ENCODE measurements at places on chromosomes 13 and 19.

DNA sequence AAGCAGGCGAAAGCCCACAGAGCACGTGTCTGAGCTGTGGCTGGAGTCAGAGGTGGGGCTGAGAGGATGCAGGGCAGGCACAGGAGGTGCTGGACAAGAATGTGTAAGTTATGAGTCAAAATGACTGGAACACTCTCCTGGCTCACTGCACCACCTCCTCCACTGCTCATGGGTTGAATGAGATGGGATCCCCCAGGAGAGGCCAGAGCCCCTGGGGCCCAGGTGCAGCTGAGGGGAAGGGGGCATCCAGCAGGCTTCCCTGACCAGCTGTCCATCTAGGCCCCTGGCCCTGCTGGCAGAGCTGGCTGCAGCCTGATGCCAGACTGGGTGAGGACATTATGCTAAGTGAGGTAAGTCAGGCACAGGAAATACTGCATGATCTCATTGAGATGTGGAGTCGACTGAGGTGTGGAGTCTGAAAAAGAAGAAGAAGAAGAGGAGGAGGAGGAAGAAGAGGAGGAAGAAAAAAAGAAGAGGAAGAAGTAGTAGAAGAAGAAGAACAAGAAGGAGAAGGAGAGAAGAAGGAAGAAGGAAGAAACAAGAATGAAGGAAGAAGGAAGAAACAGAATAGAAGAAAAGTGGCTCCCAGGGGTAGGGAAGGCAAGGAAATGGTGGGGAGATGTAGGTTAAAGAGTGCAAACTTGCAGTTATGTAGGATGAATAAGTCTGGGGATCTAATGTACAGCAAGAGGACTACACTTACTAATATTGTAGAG is 747.4 kb downstream of the UQCRFS1 start:
- H3K27ac ChIP-seq = no peak overlapping the region
- H3K4me3 ChIP-seq = no peak overlapping the region
- H3K27me3 ChIP-seq = no peaks in the 10 kb centered on the region

- H3K27ac ChIP-seq = no peak overlapping the region
- no peaks in the 10 kb centered on the region for H3K4me1 ChIP-seq
- no peaks in the 10 kb centered on the region for H3K36me3 ChIP-seq
Measured at GRCh38 chr13:30329009-30329585, 21.7 kb upstream of the KATNAL1 start.

DNA sequence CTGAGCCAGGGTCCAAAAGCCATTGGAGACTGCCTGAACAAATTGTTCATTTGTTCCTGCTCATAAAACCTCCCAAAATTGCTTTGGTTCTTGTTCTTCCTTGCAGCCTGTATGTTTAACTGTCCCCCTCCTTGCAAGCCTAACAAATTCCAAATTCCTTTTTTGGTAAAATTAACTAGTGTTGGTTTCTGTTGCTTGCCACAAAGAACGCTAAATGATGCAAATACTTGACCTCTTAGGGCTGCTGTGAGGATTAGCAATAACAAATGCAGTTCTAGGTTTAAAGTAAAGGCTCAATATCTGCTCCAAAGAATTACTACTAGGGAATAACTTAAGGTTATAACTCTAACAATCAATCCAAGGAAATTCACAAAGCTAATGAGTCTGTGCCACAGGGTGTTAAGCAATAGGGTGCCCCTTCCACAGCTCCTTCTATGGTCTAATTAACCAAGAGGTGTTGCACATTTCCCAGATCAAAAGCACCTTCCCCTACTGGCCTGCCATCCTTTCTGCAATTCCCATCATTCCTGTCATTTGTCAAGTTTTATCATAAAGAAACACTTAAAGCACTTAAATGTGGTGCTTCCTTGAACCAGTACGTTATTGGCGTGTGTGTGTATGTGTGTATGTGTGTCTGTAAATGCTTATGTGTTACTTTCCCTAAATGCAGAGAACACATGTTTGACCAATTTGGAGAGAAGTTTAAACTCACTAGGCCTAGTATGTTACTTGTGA is 110.2 kb downstream of the RAP2A start:
- H3K4me3 ChIP-seq = no peak overlapping the region
- H3K27ac ChIP-seq = no peak overlapping the region
- H3K36me3 ChIP-seq = no peaks in the 10 kb centered on the region
- H3K27me3 ChIP-seq = no peaks in the 10 kb centered on the region
- H3K4me1 ChIP-seq = no peaks in the 10 kb centered on the region

- DNase-seq = no peak
- H3K4me3 ChIP-seq = no peak overlapping the region
- no peaks in the 10 kb centered on the region for H3K36me3 ChIP-seq
- H3K4me1 ChIP-seq = no peaks in the 10 kb centered on the region
Measured at GRCh38 chr13:100512422-100512821, 76.2 kb downstream of the GGACT start.

GRCh38 chr13:68719815-68720214 is 1387.8 kb upstream of the ATXN8OS start:
- no peak overlapping the region for H3K4me3 ChIP-seq
- no peaks in the 10 kb centered on the region for H3K4me1 ChIP-seq
- H3K36me3 ChIP-seq = no peaks in the 10 kb centered on the region
- no peak overlapping the region for H3K27ac ChIP-seq
- DNase-seq = no peak
- H3K27me3 ChIP-seq = no peaks in the 10 kb centered on the region

DNA sequence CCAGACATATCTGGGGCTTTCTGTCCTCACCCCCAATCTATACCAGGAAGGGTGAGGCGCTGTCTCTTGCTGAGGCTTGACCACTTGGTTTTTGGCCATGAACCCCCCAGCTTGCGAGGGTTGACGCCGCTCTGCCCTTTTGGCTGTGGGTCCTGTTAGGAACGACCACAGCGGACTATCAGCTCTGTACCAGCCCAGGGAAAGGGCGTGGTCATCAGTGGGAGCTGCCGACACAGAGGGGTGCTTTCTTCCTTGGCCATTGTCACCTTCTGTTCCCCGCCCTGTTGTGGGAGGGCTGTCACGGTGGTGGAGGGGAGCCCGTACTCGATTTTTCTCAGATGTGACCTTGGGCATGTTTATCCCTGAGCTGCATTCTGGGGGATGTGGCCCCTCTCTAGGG is 5.7 kb downstream of the DCAF15 start:
- peaks cover 83% of the 10 kb centered on the region for H3K36me3 ChIP-seq
- no peaks in the 10 kb centered on the region for H3K27me3 ChIP-seq
- H3K4me1 ChIP-seq = peaks cover 10% of the 10 kb centered on the region
- no peak overlapping the region for H3K27ac ChIP-seq

DNA sequence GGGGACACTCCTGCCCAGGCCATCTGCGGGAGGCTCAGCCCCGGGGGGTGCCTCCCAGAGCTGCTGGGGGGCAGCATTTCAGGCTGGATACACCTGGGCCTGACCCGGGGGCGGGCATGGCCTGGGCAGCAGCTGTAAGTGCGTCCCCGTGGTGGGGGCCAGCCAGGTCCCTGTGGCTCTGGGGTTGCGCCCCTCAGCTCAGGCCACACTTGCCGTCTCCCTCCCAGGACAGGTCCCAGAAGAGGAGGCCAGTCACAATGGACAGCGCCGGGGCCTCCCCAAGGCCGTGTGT is 11.6 kb downstream of the CBARP start:
- no peak overlapping the region for H3K27ac ChIP-seq
- H3K4me3 ChIP-seq = no peak overlapping the region
- H3K4me1 ChIP-seq = no peaks in the 10 kb centered on the region
- H3K27me3 ChIP-seq = no peaks in the 10 kb centered on the region

DNA sequence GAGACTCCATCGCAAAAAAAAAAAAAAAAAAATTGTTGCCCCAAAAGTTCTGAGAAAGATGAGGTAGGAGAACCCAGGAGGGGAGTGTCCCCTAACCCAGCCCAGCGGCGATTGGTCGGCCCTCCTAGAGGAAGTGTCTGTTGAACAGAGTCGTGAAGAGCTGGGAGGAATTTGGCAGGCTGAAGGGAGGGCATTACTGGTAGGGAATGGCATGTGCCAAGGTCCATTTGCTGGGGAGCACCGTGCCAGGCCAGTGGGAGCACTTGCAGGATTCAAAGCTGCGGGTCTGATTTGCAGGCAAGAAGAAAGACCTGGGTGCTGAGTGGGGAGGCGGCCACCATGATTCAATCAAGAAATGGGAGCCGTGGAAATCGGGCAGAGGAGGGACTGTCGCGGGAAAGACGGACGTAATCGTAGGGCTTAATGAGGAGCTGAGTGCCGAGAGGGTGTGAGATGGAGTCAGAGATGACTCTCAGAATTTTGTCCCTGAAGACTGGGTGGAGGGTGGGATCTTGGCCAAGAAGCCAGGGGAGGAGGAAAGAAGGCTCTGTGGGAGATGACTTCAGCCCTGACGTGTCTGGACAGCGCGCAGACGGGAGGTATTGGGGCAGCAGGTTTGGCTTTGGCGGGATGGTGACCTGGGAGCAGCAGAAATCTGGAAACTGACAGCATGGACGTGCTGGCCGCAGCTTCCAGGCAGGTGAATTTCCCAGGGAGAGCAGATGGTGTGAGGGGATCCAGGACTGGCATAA is 15.4 kb downstream of the CERS4 start:
- no peak overlapping the region for H3K27ac ChIP-seq
- H3K4me1 ChIP-seq = no peaks in the 10 kb centered on the region
- H3K27me3 ChIP-seq = no peaks in the 10 kb centered on the region
- H3K36me3 ChIP-seq = no peaks in the 10 kb centered on the region
- no peak for DNase-seq

GRCh38 chr13:23639674-23640073 is 69.5 kb downstream of the TNFRSF19 start:
- H3K27me3 ChIP-seq = no peaks in the 10 kb centered on the region
- H3K4me3 ChIP-seq = no peak overlapping the region
- H3K27ac ChIP-seq = no peak overlapping the region
- H3K4me1 ChIP-seq = no peaks in the 10 kb centered on the region
- H3K36me3 ChIP-seq = no peaks in the 10 kb centered on the region

DNA sequence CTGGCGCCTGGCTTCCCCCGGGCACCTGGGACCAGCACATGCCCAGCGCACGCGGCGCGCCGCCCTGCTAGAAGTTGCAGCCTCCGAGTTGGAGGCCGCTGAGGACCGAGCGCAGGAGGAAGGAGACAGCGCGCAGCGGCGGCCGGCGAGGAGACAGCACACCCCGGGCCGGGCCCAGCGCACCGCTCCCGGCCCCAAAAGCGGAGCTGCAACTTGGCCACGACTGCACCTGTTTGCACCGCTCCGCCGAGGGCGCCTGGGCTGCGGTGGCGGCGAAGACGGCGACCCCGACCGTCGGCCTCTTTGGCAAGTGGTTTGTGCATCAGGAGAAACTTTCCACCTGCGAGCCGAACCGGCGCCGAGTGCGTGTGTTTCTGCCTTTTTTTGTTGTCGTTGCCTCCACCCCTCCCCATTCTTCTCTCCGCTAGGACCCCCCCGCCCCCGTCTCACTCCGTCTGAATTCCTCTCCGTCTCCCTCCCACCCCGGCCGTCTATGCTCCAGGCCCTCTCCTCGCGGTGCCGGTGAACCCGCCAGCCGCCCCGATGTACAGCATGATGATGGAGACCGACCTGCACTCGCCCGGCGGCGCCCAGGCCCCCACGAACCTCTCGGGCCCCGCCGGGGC is at the start of gene SOX1:
Gene SOX1 (plus strand): TSS at position 34 of the 626 bp plus-strand sequence. CDS start 510 bp downstream, at position 544.
- no peaks in the 10 kb centered on the region for H3K36me3 ChIP-seq
- H3K4me3 ChIP-seq = peak within 1 kb of the TSS; percentile 37
- H3K27me3 ChIP-seq = peaks cover 31% of the 10 kb centered on the region
- DNase-seq = no peak

GRCh38 chr13:74073274-74073673 is 60.9 kb downstream of the KLF12 start:
- peaks cover 38% of the 10 kb centered on the region for H3K4me1 ChIP-seq
- H3K27ac ChIP-seq = no peak overlapping the region
- DNase-seq = no peak
- H3K4me3 ChIP-seq = no peak overlapping the region
- no peaks in the 10 kb centered on the region for H3K36me3 ChIP-seq

Data from naive thymus-derived CD4-positive, alpha-beta T cell (primary cell).